ENCODE measurements at places on chromosomes 5 and 9.
A peak's percentile ranks its signal among the peaks of the same experiment; 100 is the strongest.

GRCh38 chr9:33820231-33820745, 3.3 kb downstream of the UBE2R2 start:
- DNase-seq = no peak

DNA sequence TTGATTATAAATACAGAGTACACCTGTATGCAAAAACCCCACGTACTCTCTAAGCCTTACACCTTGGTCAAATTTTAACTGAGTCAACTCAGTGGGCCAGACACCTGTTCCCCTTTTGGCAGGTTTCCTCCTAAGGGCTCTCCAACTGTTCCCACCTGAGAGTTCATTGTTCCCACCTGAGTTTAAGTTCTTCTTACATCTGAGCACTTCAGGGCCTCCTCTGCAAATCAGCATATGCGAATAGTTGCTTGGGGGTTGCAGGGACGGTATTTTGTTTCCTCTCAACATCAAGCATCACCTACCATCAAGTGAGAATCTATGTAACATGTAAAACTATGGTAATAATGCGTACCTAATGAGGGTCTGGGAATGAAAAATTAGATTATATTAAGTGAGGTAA, 300.0 kb downstream of the PIK3R1 start:
- DNase-seq = no peak

GRCh38 chr9:88060746-88061145, 77.5 kb downstream of the SPATA31C2 start:
- DNase-seq = no peak

DNA sequence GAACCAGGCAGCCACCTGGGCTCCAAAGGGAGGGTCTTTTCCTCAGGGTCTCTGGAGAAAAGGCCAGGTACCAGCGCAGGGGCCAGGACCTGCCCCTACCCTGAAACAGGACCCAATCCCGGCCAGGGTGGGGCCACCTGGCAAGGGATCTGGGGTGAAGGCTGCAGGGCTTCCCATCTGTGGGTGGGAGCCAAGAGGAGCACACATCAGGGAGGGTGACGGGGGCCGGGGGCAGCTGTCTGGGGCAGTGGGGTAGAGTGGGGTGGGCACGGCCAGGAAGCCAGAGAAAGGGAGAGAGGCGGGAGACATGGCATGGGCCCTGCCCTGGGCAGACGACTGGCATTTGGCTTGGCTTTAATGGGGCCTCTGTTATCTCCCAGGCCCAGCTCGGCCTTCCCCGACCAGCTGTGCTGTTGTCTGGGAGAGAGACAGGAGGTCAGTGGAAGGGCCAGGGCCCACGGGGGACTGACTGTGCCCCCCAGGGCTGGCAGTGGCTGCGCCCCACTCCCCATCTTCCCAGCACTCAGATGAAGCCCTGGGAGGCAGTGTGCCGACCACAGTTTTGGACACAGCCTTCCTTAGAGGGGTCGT, 57.2 kb upstream of the RNF130 start:
- no peak for DNase-seq

DNA sequence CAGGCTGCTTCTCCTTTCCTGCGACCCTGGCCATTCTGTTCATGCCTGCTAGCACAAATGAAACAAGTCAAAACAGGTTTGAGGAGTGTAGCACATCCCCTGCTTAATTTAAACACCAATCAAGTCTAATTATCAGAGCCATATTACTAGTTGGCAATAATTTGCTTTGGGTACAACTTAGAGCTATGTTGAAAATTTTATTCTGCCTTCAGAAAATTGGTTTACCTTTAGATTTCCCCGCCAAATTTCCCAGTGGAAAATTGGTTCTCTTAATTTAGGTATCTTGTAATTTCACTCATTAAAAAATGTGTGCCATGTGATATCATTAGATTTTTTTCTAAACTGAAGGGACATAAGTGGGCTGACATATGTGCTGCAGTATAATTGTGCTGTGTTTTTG, 265.8 kb downstream of the MAST4 start:
- DNase-seq = no peak

GRCh38 chr5:79448336-79448735, 65.6 kb downstream of the HOMER1 start:
- no peak for DNase-seq

GRCh38 chr5:173234129-173234790, 746 bp downstream of the NKX2-5 start:
- DNase-seq = no peak

- DNase-seq = no peak
These were observed 233.1 kb downstream of the FANCC start for GRCh38 chr9:95084254-95084934.

GRCh38 chr5:157172403-157172802, 6.3 kb upstream of the GARIN3 start:
- peak; percentile 40 for DNase-seq

- peak; percentile 42 for DNase-seq
These were observed 288.9 kb downstream of the RAB3C start for GRCh38 chr5:58871648-58872242.

- peak; percentile 11 for DNase-seq
These were observed 274.3 kb downstream of the CDH18 start for GRCh38 chr5:19713740-19714139.

GRCh38 chr9:128160603-128160987, 530 bp downstream of the BBLN start:
- peak; percentile 74 for DNase-seq

GRCh38 chr9:11928871-11929321, 764.3 kb upstream of the TYRP1 start:
- DNase-seq = no peak

GRCh38 chr5:17916446-17916845, 282.2 kb downstream of the TAF11L14 start:
- no peak for DNase-seq

GRCh38 chr9:97706246-97706645, 9.1 kb upstream of the XPA start:
- no peak for DNase-seq
